NCI-H345 (cell line): ENCODE measurements at places on chromosomes 5 and 9.

GRCh38 chr9:99921875-99922710 is 15.6 kb downstream of the STX17 start:
- no peak for DNase-seq

DNA sequence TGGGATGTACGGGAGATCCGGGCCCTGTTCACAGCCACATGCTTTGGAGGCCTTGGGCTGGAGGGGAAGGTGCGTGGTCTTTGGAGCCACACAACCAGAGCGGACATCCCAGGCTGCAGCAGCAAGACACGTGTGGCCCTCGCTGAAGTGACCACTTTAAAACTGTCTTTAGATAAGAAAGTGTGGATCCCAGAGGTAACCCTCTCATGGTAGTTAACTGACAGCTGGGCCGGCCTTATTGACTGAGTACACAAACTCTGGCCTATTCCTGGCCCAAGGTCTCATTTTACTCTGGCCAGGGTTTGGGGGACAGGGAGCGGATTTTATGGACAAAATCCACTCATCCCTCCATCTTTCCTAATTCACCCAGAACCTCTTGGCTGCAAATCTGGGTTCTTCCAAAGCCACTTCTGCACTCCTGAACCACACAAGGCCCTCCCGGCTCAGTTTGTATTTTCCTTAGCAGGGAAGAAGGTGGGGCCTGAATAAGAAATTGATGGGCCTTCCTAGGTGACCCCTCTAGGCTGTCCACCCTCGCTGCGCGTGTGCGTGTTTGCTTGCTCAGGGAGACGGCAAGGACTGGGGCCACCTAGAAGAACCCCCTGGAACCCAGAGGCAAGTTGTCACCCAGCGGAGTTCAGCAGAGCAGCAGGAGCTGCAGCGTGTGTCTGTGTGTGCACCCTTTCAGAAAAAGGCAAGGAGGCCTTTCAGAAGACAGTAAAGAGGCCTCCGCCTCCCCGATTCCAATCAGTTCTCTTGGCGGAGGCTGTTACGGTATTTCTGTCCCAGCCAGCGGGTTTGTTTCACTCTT is 73.3 kb upstream of the ORM1 start:
- no peak for DNase-seq

GRCh38 chr5:138649775-138650174 is 74.6 kb upstream of the HSPA9 start:
- DNase-seq: no peak

- DNase-seq: no peak
Measured at GRCh38 chr9:126606483-126606870, 7.3 kb upstream of the LMX1B start.
